ENCODE measurements at places on chromosomes 13 and 19. TPM values are rescaled to one million over a fixed set of nuclear protein-coding genes. Genes with fewer than 3 reads are reported as not detected.

The TMEM238 gene
- polyA plus RNA-seq = 0.53 TPM

The UPK1A gene
- polyA plus RNA-seq = 9.8 TPM

The S1PR5 gene
- 3.6 TPM for polyA plus RNA-seq

The C19orf12 gene
- 14.6 TPM for polyA plus RNA-seq

The CLEC17A gene
- not detected for polyA plus RNA-seq

The PEAK3 gene
- polyA plus RNA-seq = not detected

The MEIOSIN gene
- polyA plus RNA-seq = 0.14 TPM

The LIM2 gene
- 0.13 TPM for polyA plus RNA-seq

All from H1 (cell line).